ENCODE measurements at places on chromosomes 2 and 18.

DNA sequence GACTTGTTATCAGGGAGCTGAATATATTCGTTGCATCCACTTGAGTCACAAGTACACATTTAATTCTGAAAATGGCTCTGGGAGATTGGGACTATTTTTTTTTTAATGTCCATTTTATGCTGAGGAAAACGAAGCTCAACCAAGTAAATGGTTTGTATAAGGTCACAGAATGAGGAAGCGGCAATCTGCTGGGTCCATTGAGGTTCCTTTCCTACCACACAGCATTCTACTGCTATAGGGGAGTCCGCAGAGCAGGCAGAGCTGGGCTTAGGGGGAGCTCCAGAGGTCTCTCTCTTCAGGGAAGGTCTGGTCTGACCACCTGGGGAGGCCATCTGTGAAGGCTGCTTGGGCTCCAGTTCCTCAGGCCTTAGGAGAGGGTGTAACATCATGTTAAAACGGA lies 77.9 kb downstream of the MCFD2 start:
- no peak for DNase-seq

GRCh38 chr18:25518716-25519053 lies 166.7 kb upstream of the ZNF521 start:
- no peak for DNase-seq

DNA sequence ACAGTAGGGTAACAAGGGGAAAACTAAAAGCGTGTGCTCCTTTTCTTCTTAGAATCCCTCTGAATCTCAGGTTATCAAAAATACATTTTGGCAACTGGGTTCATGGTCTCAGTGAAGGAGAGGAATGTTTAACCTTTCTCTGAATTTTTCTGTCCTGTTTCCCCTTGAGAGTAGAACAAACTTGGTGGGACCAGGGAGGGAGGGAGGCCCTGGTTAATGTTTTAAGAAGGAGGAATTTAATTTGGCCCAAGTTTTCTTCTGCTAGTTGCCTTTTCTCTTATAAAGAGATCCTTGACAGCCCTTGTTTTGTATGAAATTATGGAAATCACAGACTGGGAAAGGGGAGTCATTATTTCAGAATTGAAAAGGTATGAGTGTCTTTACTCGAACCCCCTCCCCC lies 12.2 kb upstream of the POU3F3 start:
- no peak for DNase-seq

DNA sequence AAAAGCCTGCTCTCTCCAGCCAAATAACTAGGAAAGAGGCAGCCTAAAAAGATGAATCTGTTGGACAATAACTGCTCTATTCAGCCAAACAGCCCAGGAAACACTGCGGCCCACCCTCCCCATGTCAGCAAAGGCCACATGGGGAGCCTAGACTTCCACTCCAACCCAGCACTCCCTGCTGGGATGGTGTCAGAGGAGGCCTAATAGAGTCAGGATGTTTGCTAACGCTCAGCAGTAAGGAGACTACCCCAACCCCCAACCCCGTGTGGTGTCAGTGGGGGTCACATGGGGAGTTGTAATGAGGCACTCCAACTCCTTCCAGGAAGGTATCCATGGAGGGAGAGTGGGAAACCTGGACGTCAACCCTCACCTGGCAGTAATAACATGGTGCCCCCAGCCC lies 41.6 kb downstream of the ZBTB7C start:
- no peak for DNase-seq

GRCh38 chr2:141737492-141738255 lies 393.1 kb downstream of the LRP1B start:
- DNase-seq = no peak

DNA sequence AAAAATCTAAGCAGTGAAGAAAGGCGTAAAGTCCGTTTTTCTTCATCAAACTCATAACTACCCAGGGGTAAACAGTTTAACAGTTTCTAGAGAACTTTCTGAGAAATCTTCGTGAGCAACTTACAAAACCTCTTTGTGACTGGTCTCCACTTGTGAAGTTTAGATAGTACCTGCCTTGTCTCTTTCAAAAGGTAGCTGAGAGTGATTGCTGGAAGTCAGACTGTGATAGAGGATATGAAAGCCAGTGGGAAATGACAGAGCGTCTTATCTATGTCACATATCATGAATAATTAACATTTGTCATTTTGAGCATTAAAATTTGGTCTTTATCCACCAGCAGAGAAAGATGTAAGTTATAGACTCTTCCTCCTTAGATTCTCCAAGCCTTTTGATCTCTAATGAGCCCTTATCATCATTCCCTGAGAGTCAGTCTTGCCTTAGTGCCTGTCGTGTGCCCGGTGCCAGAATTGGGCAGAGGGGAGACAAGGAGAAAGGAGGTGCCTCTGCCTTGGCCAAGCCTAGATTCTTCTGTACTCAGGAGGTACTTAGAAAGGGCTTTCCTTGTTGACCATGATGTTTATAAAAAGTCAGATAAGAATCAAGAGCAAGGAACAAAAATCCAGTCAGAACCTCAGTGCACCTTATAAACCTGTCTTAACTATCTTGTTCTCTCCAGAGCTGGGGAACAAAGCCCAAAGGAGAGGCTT lies 205.1 kb upstream of the EPAS1 start:
- DNase-seq = no peak

DNA sequence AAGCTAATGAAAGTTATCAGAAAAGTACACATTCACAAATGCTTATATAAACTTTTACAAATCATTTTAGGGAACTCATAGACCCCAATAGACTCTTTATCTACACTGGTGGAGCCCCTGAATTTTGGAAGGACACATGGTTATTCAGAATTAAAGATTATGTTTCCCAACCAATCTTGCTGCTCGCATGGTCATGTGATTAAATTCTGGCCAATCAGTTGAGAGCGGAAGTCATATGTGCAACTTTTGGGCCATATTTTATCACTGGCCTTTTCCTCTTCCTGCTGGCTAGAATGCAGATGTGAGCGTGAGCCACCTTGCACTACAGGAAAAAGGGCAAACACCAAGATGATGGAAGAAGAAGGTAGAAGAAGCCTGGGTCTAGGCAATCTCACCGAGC lies 19.8 kb downstream of the THOC1 start:
- DNase-seq = no peak

- DNase-seq = no peak
Measured at GRCh38 chr2:170077830-170078569, 99.9 kb upstream of the MYO3B start.

GRCh38 chr2:73920577-73921545 lies 5.8 kb upstream of the DGUOK start:
- no peak for DNase-seq

GRCh38 chr2:238634701-238635357 lies 208.1 kb downstream of the ASB1 start:
- no peak for DNase-seq

DNA sequence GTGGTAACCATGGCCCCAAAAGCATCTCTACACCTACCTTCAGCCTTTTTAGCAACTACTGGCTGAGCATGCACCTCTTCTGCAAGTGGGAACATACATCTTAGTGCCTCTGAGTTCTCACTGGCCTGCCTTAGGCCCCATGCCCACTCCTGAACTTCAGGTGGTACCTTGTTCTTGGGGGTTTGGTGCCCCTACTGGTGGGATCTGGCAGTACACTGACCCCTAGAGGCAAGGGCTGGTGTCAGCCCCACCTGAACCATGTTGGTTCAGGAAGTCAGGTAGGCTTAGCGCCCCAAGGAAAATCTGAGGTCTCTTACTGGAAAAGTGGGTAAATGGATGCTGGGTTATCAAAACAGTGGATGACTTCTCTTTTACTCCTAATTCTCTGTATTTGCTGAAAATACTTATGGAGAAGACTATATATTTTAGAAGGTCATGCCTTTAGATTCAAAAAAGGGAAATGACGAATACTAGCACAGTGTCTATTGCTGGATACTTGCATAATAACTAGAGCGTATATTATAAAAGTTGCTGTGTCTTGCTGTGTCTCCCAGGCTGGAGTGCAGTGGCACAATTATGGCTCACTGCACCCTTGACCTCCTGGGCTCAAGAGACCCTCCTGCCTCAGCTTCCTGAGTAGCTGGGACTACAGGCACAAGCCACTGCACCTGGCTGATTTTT lies 84.6 kb downstream of the RAB31 start:
- no peak for DNase-seq

- DNase-seq = no peak
Measured at GRCh38 chr2:229375251-229375650, 104.2 kb upstream of the PID1 start.

GRCh38 chr2:71971493-71971892 lies 176.2 kb downstream of the CYP26B1 start:
- DNase-seq = no peak

- no peak for DNase-seq
Measured at GRCh38 chr2:166361351-166362153, 14.2 kb downstream of the SCN9A start.

- no peak for DNase-seq
Measured at GRCh38 chr2:190482451-190482850, 52.1 kb downstream of the NEMP2 start.

GRCh38 chr2:179049203-179049545 lies 763 bp downstream of the CCDC141 start:
- DNase-seq = no peak

Measured in skeletal muscle cell (primary cell).